ENCODE measurements at places on chromosomes 13 and 19. TPM values are rescaled to one million over a fixed set of nuclear protein-coding genes. Genes with fewer than 3 reads are reported as not detected.
A peak's percentile ranks its signal among the peaks of the same experiment; 100 is the strongest.

The ANGPTL4 gene
- 55.4 TPM for total RNA-seq

- no peak for ATAC-seq
Measured at GRCh38 chr19:31332096-31332495, 17.1 kb downstream of the TSHZ3 start.

The ZNF837 gene
- total RNA-seq = 2.7 TPM

DNA sequence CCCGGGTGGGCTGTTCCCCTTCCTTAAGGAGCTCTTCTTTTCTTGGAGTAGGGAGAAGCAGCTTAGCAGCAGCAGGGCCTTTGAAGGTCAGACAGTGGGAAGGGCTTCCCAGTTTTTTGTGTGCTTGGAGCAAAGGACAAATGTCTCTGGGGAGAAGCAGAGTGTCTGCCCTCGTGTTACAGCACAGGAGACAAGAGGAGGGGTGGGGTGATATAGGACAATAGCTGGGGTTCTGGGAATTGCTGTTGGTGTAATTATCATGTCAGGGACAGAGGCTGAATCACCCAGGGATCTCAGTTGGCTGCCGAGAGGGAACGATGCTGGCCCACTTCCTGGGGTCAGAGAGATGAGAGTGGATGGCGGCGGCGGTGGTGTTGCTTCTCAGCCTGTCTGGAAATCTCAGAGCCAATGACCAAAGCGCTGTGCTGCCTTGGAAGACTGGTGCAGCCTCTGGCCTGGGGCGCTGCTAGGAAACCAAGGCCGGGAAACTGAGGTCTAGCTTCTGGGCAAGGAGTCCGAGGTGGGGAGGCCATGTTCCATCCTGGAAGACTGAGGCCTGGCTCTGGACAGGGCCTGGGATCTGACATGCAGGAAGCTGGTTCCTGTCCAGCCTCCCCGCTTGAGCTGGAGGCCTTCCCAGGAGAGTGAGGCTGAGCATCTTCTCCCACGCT is 1.2 kb downstream of the INAFM1 start:
- ATAC-seq = no peak

The TSHZ3 gene
- total RNA-seq = 1.6 TPM

The ZNF320 gene
- 3.8 TPM for total RNA-seq

The PVR gene
- 11.8 TPM for total RNA-seq

GRCh38 chr13:113458253-113459065 is 5.2 kb upstream of the ADPRHL1 start:
- no peak for ATAC-seq

- no peak for ATAC-seq
Measured at GRCh38 chr19:51347209-51347928, 5.4 kb upstream of the VSIG10L start.

- no peak for ATAC-seq
Measured at GRCh38 chr19:28039677-28040381, 1173.1 kb downstream of the UQCRFS1 start.

DNA sequence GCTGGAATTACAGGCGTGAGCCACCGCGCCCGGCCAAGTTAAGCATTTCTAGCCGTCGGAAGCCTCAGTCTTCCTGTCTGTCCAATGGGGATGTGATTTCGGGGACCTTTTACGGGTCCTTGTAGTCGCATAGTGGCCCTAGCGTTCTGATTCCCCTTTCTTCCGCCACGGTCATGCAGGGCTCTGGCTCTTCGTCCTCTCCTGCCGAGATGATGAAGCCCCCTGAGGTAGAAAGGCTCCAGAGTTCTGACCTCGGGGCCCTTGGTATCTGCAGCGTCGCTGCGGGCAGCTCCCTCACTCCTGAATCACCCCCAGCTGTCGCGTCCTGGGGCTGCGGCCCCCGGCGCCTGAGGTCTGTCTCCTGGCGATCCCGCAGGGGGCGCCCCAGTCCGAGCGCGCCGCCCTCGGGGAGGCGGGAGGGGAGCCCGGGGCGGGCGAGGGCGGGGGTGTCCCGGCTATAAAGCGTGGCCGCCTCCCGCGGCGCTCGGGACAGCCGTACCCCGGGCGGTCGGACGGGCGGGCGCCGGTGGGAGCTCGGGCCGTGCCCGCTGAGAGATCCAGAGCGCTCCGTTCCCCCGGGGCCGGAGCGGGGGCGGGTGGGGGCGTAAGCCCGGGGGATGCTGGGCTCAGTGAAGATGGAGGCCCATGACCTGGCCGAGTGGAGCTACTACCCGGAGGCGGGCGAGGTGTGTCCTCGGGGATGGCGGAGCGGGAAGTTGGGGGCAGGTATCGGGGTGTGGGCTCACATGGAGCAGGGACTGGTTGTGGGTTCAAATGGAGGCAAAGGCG is at the start of gene FOXA3:
Gene FOXA3, plus strand, starts transcription at position 487 of the 789 bp plus-strand sequence. Its CDS starts 131 bp downstream, at position 618.
- peak; percentile 23 for ATAC-seq

The ZNF554 gene
- 2.7 TPM for total RNA-seq

The PTH2 gene
- not detected for total RNA-seq

GRCh38 chr19:29568036-29569025 is 37.8 kb upstream of the POP4 start:
- no peak for ATAC-seq

GRCh38 chr19:41495589-41495988 is 52.6 kb downstream of the ERICH4 start:
- ATAC-seq = no peak

DNA sequence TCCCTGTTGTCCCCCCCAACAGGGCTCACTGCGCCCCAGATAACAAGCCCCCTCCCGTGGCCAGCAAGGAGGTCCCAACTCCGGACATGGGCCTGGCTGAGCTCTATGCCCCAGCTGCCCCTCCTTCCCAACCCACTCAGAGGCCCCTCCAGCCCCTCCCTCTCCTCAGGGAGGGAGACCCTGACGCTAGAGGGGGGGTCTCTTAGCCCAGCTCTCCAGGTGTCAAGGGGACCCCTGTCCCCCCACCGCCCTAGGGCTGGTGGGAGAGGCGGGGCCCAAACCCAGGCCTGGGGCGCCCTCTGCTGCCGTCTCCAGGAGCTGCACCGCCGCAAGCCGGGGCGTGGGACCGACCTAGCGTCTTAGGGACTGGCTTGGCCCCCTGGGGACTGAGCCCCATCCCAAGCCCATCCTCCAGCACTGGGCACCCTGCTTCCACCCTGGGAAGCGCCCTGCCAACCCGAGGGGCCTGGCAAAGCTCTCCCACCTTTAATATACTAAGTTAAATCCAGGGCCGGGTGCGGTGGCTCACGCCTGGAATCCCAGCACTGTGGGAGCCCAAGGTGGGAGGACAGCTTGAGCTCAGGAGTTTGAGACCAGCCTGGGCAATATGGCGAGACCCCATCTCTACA is 1.4 kb downstream of the GRIN3B start:
- peak; percentile 51 for ATAC-seq

DNA sequence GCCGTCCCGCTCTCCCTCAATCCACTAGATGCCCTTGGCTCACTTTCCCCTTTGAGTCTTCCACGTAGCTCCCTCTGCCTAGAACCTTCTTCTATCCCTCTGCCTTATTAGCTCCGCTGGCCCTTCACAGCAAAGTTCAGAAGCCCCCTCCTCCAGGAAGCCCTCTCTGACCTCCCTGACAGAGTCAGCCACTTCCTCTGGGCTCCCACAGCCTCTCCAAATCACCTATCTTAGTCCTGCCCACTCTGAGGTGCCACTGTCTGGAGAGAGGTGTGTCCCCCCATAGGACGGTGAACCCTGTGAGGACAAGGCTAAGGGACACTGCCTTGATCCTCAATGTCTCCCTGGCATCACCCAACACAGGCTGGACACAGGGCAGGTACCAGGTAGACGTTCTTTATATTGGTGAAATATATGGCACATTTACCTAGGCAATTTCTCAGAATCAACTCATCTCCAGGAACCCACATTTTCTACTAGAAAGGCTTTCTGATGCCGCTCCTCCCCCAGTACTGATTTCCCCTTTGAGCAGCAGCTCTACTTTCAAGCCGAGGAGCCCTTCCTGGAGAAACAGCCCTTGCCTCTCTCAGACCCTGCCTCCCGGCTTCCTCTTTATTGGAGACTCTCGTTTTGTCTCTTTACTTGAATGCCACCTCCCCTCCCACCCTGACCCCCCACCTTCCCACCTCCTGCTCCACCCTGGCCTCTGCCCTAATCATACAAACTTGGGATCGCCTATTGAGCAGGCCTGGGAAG is 3.4 kb upstream of the TGFB1 start:
- no peak for ATAC-seq

DNA sequence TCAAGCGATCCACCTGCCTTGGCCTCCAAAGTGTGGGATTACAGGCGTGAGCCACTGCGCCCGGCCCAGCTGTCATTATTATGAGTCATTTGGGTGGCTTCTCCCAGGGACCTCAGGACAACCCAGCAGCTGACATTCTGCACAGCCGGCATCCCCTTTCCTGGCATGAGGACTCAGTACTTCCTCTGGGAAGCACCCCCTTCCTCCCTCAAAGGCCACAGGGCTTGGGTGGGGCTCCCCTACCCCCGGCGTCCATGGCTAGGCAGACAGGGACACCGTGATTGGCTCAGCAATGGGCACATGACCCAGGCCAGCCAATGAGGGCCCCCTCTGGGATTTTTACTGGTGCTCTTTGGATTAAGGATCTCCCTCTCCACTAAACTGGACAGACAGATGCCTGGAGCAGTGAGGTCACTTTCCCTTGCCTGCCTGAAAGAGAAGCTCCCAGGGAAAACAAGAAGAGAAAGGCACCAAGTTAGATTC is 6.0 kb downstream of the KANK2 start:
- peak; percentile 53 for ATAC-seq

DNA sequence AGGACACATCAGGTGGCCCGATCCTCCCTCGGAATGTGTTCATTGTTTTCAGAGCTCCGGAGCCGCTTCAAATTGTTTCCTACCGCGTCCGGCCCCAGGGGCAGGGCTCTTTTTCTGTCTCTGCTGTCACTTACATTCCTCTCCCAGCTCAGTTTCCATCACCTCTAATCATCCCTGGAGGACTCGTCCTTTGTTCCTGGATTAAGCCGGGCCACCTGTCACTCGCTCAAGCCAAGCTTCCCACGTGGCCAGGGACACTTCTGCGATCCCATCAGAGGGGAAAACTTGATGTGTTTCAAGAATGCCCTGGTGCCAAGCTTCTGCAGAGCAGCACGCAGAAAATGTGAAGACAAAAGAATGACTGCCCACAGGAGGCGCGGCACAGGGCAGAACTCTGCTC is 13.5 kb downstream of the IL17D start:
- ATAC-seq = no peak

GRCh38 chr13:33868343-33868994 is 50.5 kb downstream of the RFC3 start:
- peak; percentile 81 for ATAC-seq
